ENCODE measurements at places on chromosomes 11 and 22.

GRCh38 chr11:61893981-61894380 is 2.6 kb upstream of the FADS3 start:
- peak; percentile 78 for DNase-seq

DNA sequence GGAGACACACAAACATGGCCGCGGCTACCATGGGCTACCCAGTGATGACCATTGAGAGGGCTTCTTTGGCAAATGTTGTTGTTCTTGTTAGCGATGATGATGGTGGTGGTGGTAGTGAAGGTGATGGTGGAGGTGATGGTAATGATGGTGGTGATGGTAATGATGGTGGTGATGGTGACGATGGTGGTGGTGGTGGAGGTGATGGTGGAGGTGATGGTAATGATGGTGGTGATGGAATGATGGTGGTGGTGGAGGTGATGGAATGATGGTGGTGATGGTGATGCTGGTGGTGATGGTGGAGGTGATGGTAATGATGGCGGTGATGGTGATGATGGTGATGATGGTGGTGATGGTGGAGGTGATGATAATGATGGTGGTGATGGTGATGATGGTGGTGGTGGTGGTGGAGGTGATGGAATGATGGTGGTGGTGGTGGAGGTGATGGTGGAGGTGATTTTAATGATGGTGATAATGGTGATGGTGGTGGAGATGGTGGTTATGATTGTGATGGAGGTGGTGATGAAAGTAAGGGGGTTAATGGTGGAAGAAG is 16.3 kb upstream of the WNT7B start:
- no peak for DNase-seq

DNA sequence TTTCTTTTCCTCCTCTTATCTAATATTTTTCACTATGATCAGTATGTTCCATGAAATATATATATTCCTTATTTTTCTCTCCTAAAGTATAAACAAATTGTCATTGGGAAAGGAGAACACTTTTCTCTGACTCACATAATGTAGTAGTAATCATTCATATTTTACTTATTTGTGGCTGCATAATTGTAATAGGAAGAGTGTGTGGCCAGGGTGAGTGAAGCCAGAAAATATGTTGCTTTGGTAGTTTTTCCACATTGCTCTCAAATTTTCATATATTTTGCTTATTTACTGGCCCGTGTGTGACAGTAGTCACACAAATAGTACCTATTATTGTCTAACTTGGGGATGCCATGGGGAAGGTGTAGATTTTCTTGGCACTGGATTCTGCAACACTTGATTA is 172.1 kb downstream of the DYNC2H1 start:
- DNase-seq: peak; percentile 54

DNA sequence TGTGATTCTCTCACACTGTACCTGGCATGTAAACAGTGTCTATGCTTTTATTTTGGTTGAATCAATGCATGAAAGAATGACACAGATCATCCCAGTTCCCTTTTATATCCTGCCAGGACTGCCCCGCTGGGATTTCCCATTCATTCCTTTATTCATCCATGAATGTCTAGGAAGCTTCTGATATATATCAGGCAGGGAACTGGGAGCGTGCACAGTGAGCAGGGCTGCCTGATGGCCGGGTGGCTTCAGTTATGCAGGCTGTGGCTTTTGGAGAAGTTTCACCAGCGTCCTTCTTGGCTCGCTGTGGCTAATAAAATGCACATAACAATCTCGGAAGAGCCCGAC is 789.0 kb downstream of the TBC1D22A start:
- no peak for DNase-seq

DNA sequence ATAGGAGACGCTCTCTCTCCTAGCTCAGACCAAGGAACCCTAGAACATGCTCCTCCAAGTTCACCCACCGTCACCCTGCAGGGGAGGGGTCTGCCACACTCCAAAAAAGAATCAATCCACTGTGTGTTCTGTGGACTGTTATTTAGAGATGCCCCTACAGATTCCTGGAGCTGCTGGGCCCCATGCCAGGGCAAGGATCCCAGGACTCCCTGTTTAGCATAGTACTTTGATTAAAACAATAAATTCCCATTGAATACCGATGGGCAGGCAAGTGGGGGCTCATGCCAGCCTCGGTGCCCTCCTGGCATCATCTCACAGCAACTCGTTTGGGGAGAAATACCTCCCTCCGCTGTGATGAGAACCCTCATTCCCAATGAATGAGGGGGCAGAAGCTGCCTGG is 247.5 kb downstream of the ST3GAL4 start:
- DNase-seq: no peak

GRCh38 chr11:8003187-8003586 is 16.1 kb downstream of the EIF3F start:
- no peak for DNase-seq

GRCh38 chr22:40426594-40427333 is 56.4 kb downstream of the SGSM3 start:
- DNase-seq: no peak

- DNase-seq: no peak
Observed at GRCh38 chr22:42974223-42974622, 40.7 kb downstream of the PACSIN2 start.

GRCh38 chr11:72676861-72677341 is 2.7 kb upstream of the PDE2A start:
- peak; percentile 46 for DNase-seq

DNA sequence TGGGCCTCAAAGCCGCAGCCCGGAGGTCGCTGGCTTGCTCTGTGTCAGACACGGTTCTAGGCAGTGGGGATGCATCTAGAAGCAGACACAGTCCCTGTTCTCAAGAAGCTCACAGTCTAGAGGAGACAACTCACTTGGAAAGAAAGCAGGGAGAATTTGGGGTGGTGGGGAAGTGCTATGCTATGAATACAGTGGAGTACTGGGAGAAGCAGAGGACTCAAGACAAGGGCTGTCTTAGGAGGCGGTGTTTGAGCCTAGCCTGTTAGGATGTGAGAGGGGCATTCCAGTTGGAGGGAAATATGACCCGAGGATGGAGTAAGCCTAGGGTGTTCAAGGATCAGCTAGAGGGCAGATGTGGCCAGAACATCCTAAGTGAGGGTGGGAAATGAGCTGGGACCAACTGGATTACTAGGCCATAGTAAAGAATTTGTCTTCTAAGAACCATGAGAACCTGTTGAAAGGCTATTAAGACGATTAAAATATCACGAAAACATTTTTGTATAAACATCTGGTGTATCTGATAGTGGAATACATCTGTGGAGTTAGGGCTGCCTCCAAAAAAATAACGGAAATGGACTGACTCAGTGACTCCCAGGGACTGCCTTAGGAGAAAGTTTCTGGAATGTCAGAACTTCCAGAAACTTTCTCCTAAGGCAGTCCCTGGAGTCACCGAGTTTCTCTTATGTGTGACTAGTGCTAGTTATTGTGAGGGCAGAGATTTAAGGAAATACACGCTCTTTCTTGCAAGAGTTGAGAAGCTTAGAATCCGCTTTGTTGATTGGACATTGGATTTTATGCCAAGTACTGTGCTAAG is 1.1 kb upstream of the PITPNB start:
- DNase-seq: peak; percentile 9

DNA sequence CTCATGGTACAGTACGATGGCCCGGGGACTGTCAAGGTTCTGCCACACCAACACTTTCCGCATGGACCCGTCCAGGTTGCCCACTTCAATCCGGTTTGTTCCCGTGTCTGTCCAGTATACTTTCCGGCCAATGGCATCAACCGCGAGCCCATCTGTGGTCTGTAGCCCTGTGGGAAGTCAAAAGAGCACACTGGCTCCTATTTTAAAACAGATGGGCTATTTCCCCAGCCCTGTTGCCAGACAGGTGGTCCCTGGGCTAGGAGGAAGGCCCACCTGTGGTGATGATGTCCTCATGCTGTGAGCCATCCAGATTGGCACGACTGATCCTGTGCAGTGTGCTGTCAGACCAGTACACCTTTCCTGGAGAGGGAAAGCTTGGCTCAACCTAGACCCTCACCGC is 30.4 kb upstream of the CKAP5 start:
- DNase-seq: no peak

GRCh38 chr11:58863697-58864096 is 19.2 kb upstream of the GLYATL2 start:
- no peak for DNase-seq

GRCh38 chr11:66076561-66076960 is 6.5 kb downstream of the PACS1 start:
- DNase-seq: no peak

- no peak for DNase-seq
Observed at GRCh38 chr11:68658661-68659060, 25.7 kb upstream of the GAL start.

DNA sequence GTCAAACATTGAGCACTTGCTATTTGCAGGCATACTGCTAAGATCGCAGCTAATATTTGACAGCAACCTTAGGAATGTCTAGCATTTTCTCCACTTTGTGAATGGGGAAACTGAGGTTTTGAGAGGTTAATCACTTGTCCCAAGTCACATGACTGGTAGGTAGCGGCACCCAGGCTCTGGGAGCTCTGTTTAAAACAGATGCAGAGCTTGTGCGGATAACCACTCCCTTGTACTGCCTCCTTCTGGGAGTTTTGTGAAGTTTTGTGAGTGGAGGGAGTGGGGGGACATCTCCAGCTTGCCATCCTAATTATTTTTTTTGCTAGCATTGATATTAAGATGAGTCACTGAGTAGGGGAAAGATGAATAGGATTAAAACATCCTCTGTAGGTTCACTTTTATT is 134.7 kb downstream of the GRIK4 start:
- no peak for DNase-seq

GRCh38 chr11:68994161-68994893 is 13.5 kb upstream of the MRGPRD start:
- DNase-seq: no peak

- peak; percentile 95 for DNase-seq
Observed at GRCh38 chr22:45678961-45679912, 7.6 kb downstream of the ATXN10 start.

DNA sequence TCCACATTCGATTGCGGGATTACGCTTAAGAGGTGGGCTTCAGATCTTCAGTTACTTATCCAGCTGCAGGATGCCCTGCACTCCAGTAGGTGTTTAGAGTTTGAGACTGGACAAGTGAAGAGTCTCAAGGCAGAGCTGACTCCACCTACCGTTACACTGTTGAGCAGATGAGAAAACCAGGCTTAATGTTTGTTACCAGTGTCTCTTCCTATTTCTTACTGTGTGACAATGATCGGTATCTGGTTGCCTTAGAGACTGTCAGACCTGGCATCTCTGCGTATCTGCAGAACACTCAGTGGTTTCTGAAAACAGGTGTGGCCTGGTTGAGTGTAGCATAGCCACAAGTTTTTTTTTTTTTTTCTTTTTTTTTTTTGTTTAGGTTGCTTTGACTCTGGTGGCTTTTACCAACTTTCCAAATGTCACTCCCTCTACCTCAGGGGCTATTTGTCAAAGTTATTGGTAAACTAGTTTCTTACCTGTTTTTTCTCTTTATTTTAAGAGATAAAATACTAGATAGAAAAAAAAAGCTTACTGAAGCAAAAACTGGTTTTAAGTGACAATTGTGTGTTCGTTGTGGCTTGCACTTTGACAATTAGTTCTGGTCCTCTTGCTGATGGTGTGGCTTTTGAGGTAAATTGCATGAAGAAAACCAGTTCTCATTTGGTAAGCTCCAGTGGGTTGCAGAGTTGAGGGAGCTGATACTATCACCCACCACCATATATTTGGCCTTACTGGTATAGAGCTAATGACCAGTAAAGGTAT is 284.8 kb downstream of the ETS1 start:
- no peak for DNase-seq

DNA sequence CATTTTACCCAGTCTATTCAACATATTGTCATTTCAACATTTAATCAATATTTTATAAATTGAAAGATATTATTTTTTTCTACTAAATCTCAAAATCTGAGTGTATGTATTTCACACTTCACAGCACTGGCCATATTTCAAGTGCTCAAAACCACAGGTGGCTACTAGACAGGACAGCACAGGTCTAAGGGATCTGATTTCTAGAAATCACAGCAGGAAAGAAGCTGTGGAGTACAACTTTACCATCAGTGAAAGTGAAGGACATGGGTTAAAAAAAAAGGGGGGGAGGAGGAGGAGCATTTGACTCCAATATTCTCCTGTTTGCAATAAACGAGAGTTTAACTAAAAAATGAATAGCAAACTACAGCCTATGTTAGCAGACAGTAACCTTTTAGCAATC is 4.5 kb downstream of the PRDM10 start:
- DNase-seq: no peak

GRCh38 chr22:36110306-36110881 is 50.2 kb downstream of the APOL3 start:
- DNase-seq: no peak

DNA sequence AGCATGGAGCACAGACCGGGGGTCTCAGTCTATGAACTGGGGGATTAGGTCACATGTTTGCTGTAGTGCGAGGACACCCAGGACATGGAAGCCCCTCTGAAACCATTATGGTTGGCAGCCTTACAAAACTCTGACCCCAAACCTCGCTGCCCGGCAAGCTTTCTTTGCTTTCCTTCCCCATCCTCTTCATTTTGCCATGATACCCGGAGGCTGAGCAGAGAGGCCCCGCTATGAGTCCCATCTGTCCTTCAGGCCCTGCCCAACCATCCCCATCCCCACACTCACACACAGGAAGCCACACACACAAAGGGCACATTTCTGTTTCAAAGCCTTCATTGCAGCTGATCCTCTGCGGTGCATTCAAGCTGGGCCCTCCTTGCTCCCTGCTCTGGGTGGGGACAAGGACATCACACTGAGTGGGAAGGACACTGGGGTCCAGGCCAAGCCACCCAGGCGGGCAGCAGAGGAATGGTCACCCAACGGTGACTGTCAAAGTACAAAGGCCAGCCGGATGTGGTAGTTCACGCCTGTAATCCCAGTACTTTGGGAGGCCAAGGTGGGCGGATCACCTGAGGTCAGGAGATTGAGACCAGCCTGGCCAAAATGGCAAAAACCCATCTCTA is 176.5 kb downstream of the CTTN start:
- no peak for DNase-seq

GRCh38 chr11:60170566-60170965 is 12.3 kb downstream of the MS4A6A start:
- DNase-seq: peak; percentile 32

DNA sequence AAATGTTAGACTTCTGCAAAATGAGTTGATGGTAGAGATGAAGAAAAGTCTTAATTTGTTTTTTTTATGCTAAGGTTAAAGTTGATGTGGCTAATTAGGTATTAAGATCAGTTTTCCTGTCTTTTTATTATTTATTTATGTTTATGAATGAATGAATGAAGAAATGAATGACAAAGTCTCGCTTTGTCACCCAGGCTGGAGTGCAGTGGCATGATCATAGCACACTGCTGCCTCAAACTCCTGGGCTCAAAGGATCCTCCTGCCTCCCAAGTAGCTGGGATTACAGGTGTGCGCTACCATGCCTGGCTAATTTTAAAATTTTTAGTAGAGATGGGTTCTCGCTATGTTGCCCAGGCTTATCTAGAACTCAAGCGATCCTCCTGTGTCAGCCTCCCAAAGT is 29.2 kb downstream of the MTMR3 start:
- no peak for DNase-seq

GRCh38 chr11:116980136-116980793 is 118.0 kb downstream of the SIK3 start:
- DNase-seq: no peak

DNA sequence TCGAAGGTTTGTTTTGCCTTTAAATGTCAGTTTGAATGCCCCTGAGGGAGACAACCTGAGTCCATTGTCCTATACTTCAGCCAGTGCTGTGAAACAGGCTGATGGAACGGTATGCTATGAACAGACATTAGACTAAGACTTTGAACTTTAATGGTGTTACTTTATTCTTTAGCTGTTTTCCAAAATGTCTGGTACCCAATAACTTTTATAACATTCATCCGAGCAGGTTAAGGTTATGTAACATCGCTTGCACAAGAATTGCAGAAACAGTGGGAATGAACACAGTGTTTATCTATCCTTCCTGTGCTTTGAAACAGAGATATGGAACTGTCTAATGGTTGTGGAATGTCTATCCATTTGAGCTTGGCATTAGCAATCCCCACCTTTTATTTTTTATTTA is 12.5 kb upstream of the PTS start:
- DNase-seq: no peak

Measured in PC-3 (cell line).